ENCODE measurements at places on chromosomes 1 and 21.

GRCh38 chr1:71224741-71225377 is 144.0 kb upstream of the ZRANB2 start:
- no peak for DNase-seq

DNA sequence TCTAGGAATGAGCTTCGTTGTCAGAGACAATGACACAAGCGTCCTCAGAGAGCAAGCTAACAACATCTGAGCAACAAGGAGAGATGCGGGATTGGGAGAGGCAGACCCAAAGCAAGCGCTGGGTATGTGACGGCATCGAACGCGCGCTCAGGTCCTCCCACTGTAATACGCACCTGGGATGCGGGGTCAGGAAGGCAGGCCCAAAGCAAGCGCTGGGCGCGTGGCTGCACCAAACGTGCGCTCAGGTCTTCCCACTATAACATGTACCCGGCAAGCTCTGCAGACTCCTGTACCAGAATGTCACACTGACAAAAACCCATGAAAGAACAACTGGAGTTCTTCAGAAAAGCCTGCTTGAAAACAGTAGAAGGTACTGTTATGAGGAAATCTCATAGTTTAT is 653.8 kb downstream of the SMYD3 start:
- no peak for DNase-seq

- DNase-seq: no peak
Observed at GRCh38 chr1:116674011-116674531, 6.5 kb upstream of the IGSF3 start.

DNA sequence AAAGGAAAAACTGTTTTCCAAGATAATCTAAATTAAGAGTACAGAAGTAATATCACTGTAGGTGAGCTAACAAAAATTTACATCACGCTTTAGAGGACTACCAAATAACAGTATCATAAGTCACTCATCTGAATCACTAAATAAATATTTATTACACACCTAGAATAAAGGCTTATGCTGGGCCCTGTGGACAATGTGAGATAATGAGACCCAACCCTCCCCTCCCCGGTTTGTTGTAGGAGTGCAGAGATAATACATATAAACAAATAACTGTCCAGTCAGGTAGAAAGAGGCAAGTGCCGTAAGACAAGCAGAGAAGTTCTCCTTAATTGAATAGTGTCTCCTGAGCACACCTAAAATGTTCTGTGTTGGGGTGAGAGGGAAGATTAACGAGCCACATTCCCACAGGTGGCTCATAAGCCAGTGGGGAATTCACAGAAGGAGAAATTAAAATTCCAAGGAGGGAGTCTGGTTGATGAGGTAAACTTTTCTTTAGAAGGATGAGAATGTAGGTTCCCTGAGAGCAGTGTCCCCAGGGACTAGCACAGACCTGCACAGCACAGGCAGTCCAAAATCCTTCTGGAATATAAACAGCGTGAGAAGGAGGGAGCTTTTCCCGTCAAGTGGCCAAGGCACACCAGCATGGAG is 241.4 kb downstream of the NFIA start:
- no peak for DNase-seq

DNA sequence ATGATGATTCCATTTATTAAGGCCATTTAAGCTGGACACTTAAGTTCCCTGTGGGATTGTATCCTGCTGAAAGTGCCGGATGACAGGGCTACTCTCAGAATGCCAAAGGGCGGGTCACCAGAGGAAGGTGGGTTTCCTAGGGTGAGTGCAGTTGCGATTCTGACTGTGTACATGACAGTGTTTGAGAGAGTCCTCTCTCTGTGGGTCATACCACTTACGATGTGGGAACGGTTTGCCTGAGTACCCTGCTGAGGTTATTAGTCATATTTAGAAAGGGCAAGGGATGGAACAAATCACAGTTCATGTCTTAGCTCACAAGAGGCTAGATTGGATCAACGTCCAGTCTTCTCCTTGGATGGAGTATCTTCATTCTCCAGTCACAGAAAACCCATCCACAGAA is 461.9 kb downstream of the CAMTA1 start:
- DNase-seq: no peak

DNA sequence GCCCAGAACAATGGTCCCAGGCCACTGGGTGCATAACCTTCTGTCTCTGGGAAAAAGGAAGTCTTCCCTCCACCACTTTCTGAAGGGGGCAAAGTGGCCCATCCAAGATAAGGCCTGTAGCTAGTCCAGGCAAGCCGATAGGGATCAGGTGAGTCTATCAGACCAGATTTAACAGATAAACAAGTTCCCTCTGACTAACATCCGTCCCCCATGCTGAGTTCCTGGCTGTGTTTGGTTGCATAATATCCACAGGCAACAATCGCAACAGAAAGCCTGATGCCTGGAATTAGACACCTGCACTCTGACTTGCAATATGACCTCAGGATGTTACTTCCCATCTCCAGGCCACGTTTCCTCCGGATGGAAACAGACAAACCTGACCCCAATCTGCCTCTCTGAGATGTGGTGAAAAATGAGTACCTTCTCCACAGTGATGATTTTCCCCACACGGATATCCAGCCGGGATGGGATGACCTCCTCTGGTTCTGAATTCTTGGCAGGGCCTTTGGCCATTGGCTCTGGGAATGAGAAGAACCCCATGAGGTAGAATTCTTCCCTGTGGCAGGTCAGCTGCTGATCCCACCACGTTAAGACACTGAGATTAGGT is 36.4 kb downstream of the YARS1 start:
- DNase-seq: no peak

DNA sequence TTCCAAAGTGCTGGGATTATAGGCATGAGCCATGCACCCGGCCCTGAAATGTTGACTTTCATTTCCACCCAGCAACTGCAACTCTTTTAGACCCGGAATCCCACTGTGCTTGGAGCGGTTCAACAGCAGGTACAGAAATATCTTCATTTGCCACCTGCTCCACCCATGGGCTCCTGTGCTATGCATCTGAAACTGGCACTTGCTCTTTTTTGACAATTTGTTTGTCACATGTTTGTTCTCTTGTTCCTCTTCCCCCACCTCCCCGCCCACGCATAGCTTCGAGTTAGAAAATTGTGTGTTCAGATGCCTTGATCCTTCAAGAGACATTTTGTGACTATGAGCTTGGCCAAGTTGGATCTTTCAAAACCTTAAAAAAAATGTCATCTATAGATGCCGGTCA is 2.4 kb upstream of the IFNLR1 start:
- peak; percentile 56 for DNase-seq

- DNase-seq: no peak
Observed at GRCh38 chr21:39529026-39529425, 77.3 kb downstream of the SH3BGR start.

DNA sequence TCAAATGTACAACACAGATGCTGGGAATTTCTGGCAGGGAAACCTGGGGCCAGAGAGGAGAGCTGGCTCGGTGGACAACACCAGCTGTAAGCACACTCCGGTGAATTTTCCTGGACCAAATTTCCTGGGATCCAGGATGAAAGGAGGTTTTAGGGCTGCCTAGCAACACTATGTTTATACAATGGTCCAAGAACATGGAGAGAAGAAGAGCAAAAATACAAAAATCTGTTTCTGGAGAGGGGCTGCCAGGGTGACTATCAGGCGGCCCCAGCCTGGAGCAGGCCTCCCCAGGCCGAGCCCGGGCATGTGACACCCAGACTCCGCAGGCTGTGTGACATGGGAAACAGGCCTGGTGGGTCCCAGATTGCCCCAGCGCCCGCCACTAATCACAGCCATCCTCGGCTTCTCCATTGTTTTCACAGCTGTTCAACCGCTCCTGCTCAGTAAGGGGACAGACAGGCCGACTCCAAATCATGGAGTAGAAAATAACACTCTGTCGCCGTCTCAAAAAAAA is 336.0 kb upstream of the NFIA start:
- DNase-seq: no peak

GRCh38 chr1:19349999-19350398 is 37.9 kb downstream of the SLC66A1 start:
- no peak for DNase-seq

GRCh38 chr21:15094706-15095105 is 29.9 kb upstream of the NRIP1 start:
- DNase-seq: no peak

Measured in CD4-positive, alpha-beta T cell treated with Interferon gamma for 1 hour (primary cell).